Muscle of leg (tissue), 16 donors: ENCODE measurements at places on chromosomes 4 and X. TPM values are rescaled to one million over a fixed set of nuclear protein-coding genes. Genes with fewer than 3 reads are reported as not detected.

DNA sequence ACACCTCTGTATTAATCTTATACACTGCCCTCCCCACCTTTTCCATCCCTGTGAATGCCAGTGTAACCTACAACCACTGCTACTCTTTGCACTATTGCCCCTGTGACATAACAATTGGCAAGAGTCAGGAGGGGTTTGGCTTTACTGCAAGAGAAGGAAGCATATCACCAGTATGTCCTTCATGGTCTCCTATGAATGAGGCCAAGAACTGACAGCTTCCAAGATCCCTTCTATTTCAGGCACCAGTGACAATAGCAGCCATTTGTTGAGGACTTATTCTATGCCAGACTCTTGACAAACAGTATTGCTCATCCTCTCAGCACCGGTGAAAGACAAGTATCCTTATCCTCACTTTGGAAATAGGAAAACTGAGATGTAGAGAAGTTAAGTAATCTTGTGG is 363.9 kb downstream of the MID1IP1 start:
- DNase-seq = no peak
- H3K4me3 ChIP-seq = no peak overlapping the region
- no peaks in the 10 kb centered on the region for H3K36me3 ChIP-seq
- no peak overlapping the region for H3K27ac ChIP-seq
- peaks cover 2% of the 10 kb centered on the region for H3K4me1 ChIP-seq
- peaks cover 52% of the 10 kb centered on the region for H3K27me3 ChIP-seq

Gene CFAP99
- 0.41 TPM for polyA plus RNA-seq

- DNase-seq = peak; percentile 68
- H3K4me3 ChIP-seq = no peak overlapping the region
- H3K4me1 ChIP-seq = no peaks in the 10 kb centered on the region
- H3K27ac ChIP-seq = no peak overlapping the region
- H3K27me3 ChIP-seq = no peaks in the 10 kb centered on the region
These were observed 135.3 kb upstream of the LDB2 start for GRCh38 chr4:17033768-17034181.

DNA sequence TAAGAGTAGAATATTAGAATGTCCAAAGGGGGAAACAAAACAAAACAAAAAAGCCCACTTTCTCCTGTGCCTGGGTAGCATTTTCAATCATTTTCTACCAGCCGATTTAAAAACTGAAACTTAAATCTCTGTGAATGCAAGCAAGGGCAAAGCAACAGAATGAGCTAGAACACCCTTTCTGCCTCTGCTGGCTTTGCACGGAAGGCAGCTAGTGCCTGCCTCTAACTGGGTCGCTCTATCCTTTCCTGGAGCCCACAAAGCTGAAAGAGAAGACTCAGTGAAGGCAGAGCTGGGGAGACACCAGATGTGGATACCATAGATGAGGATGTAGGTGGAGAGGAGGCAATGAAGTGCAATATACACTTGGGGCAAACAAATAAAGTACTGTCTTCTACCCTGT is 248.9 kb upstream of the TTC29 start:
- H3K27me3 ChIP-seq = no peaks in the 10 kb centered on the region
- H3K4me3 ChIP-seq = no peak overlapping the region
- DNase-seq = no peak
- H3K4me1 ChIP-seq = no peaks in the 10 kb centered on the region
- no peak overlapping the region for H3K27ac ChIP-seq

DNA sequence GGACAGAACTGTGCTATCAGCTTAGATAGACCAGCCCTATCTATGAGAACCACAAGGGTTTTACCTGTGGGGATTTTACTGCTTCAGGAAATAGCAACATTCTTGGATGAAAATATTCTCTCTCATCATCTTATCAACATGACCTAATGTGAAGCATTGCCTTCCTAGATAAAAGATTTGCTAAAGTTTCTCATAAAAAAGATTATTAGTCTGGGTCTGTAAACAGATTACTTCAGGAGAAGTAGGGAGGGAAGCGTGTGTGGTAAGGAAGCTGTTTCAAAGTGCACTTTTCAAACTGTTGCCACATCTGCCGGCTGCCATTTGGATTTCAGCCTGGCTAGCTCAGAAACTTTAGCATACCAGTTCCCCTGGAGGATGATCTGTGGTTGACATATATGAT is at the start of gene NOX1:
Gene NOX1 (minus strand): TSS at position 35 of the 400 bp plus-strand sequence. CDS start 220 bp downstream, outside the sequence.
- no peaks in the 10 kb centered on the region for H3K4me1 ChIP-seq
- no peak for DNase-seq
- H3K4me3 ChIP-seq = no peak within 1 kb of the TSS

DNA sequence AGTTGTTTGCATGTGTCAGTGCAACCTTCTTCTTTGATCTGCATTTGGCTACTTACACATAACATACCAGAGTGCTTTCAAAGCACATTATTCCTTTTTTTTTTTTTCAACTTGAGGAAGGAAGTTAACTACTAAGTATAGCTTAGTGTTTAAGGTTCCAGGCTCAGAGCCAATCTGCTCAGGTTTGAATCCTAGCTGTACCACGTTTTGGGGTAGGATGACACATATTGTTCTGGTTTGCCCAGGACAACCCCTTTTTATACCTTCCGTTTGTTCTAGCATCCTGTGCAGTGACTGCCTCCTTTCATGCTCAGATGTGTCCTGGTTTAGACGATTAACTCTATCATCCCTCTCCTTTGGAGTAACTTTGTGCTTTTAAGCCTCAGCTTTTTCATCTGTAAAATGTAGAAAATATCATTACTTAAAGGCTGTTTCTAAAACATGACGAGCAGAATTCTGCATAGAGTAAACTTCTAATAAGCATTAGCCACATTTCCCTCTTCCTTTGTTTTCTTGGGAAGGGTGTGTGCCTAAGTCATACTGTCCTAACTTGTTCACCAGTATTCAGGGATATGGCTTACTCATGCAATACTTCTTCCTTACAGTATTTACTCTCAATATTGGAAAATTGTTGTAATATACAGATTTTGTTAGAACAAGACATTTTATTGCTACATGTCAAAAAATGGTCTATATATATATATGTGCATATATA is 281.3 kb downstream of the C4orf33 start:
- no peaks in the 10 kb centered on the region for H3K27me3 ChIP-seq
- H3K4me3 ChIP-seq = no peak overlapping the region
- peak; percentile 46 for DNase-seq
- H3K27ac ChIP-seq = no peak overlapping the region

Gene SPANXN4
- not detected for polyA plus RNA-seq

Gene FAAH2
- polyA plus RNA-seq = 0.71 TPM

DNA sequence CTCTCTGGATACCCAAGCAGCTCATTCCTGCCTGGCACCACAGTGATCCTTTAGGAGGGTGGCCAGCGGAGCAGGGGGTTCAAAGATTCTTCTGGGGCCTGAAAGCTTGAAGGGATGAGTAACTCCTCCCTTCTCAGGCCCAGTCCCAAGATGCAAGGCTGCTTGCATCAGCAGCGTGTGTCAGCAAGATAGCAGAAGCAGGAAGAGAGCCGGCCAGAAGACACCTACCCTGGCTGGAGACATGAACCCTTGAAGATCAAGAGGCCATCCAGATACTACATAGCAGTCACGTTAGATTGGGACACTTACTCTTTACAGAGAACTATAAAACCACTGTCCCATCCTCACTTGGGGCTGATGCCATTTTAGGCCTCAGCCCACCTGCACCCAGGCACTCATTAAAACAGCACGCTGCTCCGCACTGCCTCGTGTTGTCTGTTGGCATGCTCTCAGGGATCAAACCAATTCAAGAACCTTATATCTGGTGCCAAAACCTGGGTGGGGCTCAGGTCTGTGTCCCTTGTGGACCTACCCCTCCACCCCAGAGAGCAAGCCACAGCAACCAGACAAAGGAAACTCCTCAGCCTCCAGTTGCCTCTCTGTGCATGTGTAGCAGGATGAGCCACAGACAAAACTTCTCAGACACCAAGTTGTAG is 6.5 kb downstream of the UGT2B17 start:
- DNase-seq = no peak
- H3K4me1 ChIP-seq = no peaks in the 10 kb centered on the region
- H3K27ac ChIP-seq = no peak overlapping the region
- H3K4me3 ChIP-seq = no peak overlapping the region

Gene VSIG1
- 0.11 TPM for polyA plus RNA-seq

- no peaks in the 10 kb centered on the region for H3K36me3 ChIP-seq
- no peak overlapping the region for H3K27ac ChIP-seq
- H3K4me1 ChIP-seq = no peaks in the 10 kb centered on the region
- peak; percentile 5 for DNase-seq
These were observed 231.0 kb downstream of the SPOCK3 start for GRCh38 chr4:167003326-167003725.

Gene HAUS7
- 30.4 TPM for polyA plus RNA-seq

GRCh38 chr4:147782087-147782781 is 50.3 kb downstream of the ARHGAP10 start:
- no peaks in the 10 kb centered on the region for H3K36me3 ChIP-seq
- peak; percentile 42 for DNase-seq
- H3K4me1 ChIP-seq = peaks cover 22% of the 10 kb centered on the region
- H3K27me3 ChIP-seq = no peaks in the 10 kb centered on the region
- no peak overlapping the region for H3K4me3 ChIP-seq

- H3K27me3 ChIP-seq = no peaks in the 10 kb centered on the region
- H3K4me3 ChIP-seq = no peak overlapping the region
- H3K27ac ChIP-seq = no peak overlapping the region
- no peaks in the 10 kb centered on the region for H3K36me3 ChIP-seq
- DNase-seq = no peak
These were observed 181.1 kb downstream of the EVC2 start for GRCh38 chr4:5527211-5527610.

- peaks cover 2% of the 10 kb centered on the region for H3K27me3 ChIP-seq
- H3K27ac ChIP-seq = no peak overlapping the region
- no peaks in the 10 kb centered on the region for H3K36me3 ChIP-seq
- DNase-seq = no peak
These were observed 90.0 kb upstream of the GATB start for GRCh38 chr4:151850791-151851213.

GRCh38 chrX:11784543-11784942 is 26.5 kb downstream of the MSL3 start:
- H3K4me1 ChIP-seq = no peaks in the 10 kb centered on the region
- no peaks in the 10 kb centered on the region for H3K36me3 ChIP-seq
- DNase-seq = no peak
- H3K27ac ChIP-seq = no peak overlapping the region
- H3K4me3 ChIP-seq = no peak overlapping the region

DNA sequence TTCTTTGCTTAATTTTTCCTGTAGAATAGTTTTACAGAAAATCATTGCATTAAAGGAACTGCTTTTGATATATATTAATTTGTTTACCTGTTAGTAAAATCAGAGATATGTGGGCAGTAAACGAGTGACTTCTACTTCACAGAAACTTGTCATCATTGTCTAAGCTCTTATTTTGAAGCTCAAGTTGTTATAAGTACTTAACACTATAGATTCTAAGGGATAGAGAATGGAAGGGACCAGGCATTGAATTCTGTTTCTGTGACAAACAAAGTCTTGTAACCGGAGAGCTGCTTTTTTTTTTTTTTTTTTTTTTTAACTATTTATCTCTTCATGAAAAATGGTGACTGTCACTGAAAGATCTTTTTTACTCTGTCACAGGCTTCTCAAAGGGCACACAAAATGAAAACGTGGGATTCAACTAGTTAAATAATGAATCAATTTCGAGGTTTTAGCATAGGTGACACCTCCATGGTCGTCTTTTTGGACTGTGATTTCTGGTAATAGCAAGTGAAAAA is 14.4 kb downstream of the STK26 start:
- no peaks in the 10 kb centered on the region for H3K4me1 ChIP-seq
- H3K27me3 ChIP-seq = peaks cover 11% of the 10 kb centered on the region
- no peaks in the 10 kb centered on the region for H3K36me3 ChIP-seq
- H3K4me3 ChIP-seq = no peak overlapping the region
- DNase-seq = no peak

DNA sequence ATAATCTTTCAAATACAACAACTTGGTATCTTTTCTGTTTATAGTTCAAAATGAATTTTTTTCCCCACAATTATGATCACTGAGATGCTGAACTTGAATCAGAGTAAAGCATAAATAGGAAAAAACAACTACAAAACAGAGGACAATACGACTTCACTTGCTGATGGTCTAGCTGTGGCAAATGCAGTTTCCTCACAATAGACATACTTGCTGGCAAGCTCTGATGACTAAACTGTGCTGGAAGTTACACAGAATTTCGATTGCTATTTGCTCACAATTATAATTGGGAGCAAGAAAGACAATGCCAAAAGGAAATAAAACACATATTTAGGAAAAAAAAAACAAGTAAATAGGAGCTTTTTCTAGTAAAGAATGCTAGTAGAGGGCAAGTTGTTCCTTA is 14.7 kb downstream of the VEGFC start:
- H3K27ac ChIP-seq = no peak overlapping the region
- DNase-seq = no peak
- H3K27me3 ChIP-seq = no peaks in the 10 kb centered on the region
- H3K4me3 ChIP-seq = no peak overlapping the region
- H3K4me1 ChIP-seq = peaks cover 3% of the 10 kb centered on the region
- H3K36me3 ChIP-seq = no peaks in the 10 kb centered on the region

GRCh38 chr4:169090484-169091215 is 80.6 kb upstream of the CBR4 start:
- H3K4me3 ChIP-seq = no peak overlapping the region
- peaks cover 18% of the 10 kb centered on the region for H3K36me3 ChIP-seq
- DNase-seq = no peak

GRCh38 chr4:163070023-163070422 is 96.7 kb downstream of the NAF1 start:
- H3K27ac ChIP-seq = no peak overlapping the region
- no peak overlapping the region for H3K4me3 ChIP-seq
- no peaks in the 10 kb centered on the region for H3K4me1 ChIP-seq
- H3K27me3 ChIP-seq = no peaks in the 10 kb centered on the region
- H3K36me3 ChIP-seq = no peaks in the 10 kb centered on the region
- no peak for DNase-seq

DNA sequence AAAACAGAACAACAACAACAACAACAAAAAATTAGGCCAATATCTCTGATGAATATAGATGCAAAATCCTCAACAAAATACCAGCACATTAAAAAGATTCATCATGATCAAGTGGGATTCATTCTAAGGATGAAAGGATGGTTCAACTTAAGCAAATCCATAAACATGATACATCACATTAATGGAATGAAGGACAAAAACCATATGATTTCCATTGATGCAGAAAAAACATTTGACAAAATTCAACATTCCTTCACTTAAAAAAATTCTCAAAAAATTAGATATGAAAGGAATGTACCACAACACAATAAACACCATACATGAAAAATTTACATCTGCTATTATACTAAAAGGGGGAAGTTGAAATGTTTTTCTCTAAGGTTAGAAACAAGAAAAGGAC is 103.3 kb downstream of the IL15 start:
- H3K27me3 ChIP-seq = no peaks in the 10 kb centered on the region
- H3K4me3 ChIP-seq = no peak overlapping the region
- no peaks in the 10 kb centered on the region for H3K4me1 ChIP-seq
- DNase-seq = no peak
- H3K27ac ChIP-seq = no peak overlapping the region
- H3K36me3 ChIP-seq = no peaks in the 10 kb centered on the region

Gene PABPC5
- polyA plus RNA-seq = 5.0 TPM

- no peak overlapping the region for H3K27ac ChIP-seq
- no peaks in the 10 kb centered on the region for H3K4me1 ChIP-seq
- no peak overlapping the region for H3K4me3 ChIP-seq
- peak; percentile 70 for DNase-seq
- H3K27me3 ChIP-seq = no peaks in the 10 kb centered on the region
These were observed 254.6 kb downstream of the CHIC1 start for GRCh38 chrX:73817393-73818199.
